Jurkat, Clone E6-1 (cell line): ENCODE measurements at places on chromosomes 2 and 18.

- no peak for DNase-seq
Observed at GRCh38 chr2:39160982-39161381, 40.1 kb upstream of the SOS1 start.

- no peak for DNase-seq
Observed at GRCh38 chr2:123002660-123003248, 1022.3 kb upstream of the CNTNAP5 start.

DNA sequence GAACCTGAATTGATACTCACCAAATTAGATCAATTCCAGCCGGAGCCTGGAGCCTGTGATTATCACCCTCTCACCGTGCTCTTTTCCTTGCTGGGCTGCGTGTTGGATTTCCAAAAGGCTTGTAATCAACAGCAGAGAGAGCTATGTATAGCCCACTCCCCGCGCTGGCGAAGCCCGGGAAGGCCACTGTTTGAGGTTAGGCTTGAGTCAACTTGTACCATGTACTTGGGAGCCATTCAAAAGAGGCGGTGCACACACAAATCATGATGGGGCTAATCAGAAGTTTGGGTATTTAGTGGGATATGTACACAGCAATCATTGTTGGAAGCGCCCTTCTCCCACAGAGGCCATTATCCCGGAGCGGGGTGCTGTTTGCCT lies 151.6 kb downstream of the GLI2 start:
- DNase-seq = no peak

DNA sequence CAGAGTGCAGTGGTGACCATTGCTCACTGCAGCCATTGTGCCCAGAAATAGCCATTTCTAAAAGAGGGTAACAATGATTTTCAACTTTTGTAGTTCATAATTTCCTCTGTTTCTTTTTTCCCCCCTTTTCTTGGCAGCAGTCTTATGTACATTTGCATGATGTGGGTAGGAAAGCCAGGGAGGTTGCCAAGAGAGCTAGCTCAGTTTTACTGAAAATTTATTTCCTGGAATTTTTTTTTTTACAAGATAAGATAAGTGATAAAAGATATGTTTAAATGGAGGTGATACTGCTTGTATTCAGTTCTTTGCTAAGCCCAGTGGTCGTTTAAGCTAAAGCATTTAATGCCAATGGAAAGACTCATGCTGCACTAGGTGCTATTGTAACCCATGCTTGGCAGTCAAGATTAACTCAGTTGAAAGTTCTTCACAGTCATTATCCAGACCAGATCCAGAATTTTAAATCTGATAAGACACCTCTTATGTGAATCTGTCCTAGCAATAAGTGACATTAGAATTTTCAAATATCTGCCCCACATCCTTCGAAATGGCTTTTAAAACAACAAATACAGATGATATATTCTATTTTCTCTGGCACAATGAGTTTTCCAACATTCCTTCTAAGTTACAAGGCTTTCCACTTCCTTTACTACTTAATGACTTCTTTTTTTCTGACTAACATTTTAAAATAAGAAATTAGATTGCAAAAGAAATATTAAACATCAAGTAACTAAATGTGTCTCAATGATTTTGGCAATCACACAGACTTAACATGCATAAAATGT lies 4.4 kb upstream of the ATP8B1 start:
- DNase-seq = no peak

GRCh38 chr18:48714873-48715272 lies 176.0 kb downstream of the CTIF start:
- no peak for DNase-seq
